ENCODE measurements at places on chromosomes 6 and 20.

DNA sequence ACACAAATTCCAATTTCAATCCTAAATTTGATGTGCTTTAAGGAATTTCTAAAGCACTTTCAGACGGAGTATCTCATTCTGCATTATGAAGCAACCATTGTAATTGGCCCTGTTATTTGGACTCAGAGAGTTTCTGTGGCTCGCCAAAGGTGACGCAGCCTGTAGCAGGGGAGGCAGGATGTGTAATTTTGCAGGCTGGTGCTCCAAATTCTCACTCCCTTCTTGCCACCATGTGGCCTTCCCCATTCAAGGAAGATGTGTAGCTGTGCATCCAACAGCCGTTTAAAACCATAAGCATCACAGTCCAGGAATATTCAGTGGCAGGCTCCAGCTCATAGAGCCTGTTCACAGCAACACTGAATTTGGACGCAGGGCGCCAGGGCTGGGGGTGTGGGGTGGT lies 45.8 kb downstream of the AGPAT4 start:
- no peak for DNase-seq

DNA sequence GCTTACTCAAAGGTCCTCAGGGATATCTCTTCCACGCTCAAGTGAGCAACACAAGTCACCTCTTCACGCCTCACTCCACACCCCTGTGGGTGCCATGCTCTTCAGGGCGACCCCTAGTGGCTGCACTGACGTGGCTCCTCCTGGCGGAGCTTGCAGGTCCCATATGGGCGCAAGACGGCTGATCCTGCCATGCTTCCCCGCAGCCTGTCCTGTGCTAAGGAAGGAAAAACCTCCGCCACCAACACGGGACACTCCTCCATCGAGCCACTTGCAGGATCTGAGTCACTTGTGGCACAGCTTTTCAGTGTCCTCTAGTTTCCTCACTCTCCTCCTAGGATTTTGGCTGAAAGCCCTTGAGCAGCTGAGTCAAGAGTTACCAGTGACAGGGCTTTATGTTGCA lies 90.7 kb downstream of the KHDC1L start:
- DNase-seq: peak; percentile 34

DNA sequence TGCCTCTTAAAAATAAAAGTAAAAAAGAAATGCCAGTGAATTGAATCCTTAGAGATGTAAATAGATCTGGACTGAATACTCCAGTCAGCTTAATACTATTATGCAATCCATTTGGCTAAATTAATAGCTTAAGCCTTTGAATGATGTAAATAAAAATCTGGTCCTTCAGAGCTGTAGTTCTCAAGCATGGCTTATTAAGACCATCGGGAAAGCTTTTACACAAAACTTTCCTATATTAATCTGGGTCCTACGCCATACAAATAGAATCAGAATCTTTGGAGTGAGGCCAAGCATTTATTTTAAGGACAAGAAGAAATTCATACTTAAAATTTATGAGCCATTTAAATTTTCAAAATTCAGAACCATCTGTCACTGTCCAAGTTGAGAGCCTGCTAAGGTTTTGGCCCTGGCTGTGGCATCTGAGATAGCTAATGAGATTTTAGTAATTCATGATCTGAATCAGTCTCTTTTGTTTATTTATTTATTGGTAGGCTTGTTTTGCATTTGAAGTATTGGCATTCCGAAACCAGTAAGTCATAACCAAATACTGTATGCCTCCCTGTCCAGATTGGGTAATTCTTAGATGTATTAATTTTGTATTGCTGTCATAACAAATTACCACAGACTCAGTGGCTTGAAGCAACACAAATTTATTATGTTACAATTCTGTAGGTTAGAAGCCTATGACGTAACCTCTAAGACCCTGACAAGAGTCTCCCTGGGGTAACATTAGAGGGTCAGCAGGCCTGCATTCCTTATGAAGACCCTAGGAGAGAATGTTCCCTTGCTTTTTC lies 228.1 kb upstream of the RAB32 start:
- peak; percentile 65 for DNase-seq

DNA sequence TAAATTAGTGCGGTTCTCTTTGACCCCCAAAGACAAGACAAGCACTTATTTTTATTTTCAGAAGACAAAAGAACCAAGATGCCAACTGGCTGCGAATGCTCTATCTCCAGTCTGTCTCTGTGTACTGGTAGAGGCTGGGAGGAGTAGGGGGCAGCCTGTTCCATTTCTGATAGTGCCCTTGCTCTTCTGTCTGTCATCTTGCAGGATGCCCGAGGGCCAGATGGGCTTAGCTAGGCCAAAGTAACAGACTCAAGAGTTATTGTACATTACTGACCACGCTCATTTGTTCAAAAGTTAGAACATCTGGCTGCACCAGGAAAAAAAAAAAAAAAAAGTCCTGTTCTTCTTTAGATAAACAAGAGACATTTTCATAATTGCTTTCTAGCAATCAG lies 198.1 kb upstream of the UST start:
- no peak for DNase-seq

GRCh38 chr6:147166992-147167391 lies 37.2 kb upstream of the STXBP5 start:
- peak; percentile 17 for DNase-seq

GRCh38 chr6:88566746-88567534 lies 396.5 kb downstream of the RNGTT start:
- no peak for DNase-seq

- no peak for DNase-seq
Measured at GRCh38 chr6:8088886-8089285, 13.5 kb downstream of the EEF1E1 start.

- DNase-seq: no peak
Measured at GRCh38 chr20:34622821-34623451, 54.0 kb downstream of the PIGU start.

GRCh38 chr6:4849226-4850022 lies 73.2 kb downstream of the CDYL start:
- no peak for DNase-seq

- no peak for DNase-seq
Measured at GRCh38 chr6:11795403-11795802, 16.8 kb upstream of the ADTRP start.

DNA sequence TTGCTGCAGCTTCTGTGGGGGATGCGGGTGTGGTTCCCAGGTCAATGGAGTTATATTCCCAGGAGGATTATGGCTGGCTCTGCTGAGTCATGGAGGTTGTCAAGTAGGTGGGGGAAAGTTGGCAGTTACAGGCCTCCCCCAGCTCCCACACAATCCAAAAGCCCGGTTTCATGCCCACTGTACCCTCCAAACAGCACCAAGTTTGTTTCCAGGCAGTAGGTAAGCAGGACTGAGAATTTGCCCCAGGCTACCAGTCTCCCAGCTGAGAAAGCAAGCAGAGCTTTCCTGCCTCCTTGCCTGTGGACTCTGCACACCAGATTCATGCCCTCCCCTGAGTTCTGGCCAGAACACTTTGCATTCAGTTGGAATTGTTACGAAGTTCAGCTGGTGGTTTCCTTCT lies 578.2 kb downstream of the MEI4 start:
- no peak for DNase-seq

DNA sequence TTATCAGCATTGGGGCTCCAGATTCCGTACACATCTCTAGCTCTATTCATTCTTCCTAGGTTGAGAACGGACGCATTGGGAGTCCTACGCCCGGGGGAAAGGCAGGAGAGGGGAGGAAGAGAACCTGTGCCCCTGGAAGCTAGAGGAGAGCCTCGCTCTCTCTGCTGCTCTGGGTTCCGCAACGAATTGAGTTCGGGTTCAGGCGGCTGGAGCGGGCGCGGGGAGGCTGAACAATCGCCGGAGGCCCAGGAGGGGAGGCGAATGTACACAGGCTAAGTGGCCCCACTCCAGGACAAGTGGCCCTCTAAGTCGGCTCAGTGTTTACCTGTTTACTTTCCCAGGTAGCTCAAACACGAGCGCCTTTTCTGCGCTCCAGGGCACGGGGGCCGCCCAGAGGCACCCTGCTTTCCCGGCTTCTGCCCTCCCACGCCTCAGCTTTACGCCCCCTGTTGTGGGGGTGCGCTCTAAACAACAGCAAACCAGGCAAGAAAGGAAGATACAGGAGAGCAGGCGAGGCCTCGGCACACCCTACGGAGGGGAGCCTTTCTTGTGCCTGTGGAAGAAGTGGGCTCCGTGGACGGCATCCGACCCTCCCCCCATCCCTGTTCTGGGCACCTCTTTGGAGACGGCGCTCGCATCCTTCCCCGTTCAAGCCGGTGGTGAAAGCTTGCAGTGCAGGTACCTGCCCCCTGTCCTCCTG lies 4.6 kb upstream of the NKX2-2 start:
- DNase-seq: no peak

- DNase-seq: no peak
Measured at GRCh38 chr6:5302995-5303622, 41.8 kb downstream of the FARS2 start.

DNA sequence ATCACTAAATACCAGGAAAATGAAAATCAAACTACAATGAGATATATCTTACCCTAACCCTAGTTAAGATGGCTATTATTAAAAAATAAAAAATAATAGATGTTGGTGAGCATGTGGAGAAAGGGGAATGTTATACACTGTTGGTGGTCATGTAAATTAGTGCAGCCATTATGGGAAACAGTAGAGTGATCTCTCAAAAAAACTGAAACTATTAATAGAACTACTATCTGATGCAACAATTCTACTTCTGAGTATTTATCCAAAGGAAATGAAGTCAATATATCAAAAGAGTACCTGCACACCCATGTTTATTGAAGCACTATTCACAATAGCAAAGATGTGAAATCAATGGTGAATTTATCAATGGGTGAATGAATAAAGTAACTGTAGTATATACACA lies 48.6 kb downstream of the HLA-A start:
- DNase-seq: no peak

Data from LHCN-M2 (cell line).